ENCODE measurements at places on chromosomes 5 and 9.

GRCh38 chr5:155260798-155261197 is 247.2 kb downstream of the KIF4B start:
- peak; percentile 9 for DNase-seq

GRCh38 chr5:122170620-122171019 is 41.3 kb downstream of the ZNF474 start:
- no peak for DNase-seq

- no peak for DNase-seq
Measured at GRCh38 chr5:133902511-133903118, 65.8 kb downstream of the C5orf15 start.

DNA sequence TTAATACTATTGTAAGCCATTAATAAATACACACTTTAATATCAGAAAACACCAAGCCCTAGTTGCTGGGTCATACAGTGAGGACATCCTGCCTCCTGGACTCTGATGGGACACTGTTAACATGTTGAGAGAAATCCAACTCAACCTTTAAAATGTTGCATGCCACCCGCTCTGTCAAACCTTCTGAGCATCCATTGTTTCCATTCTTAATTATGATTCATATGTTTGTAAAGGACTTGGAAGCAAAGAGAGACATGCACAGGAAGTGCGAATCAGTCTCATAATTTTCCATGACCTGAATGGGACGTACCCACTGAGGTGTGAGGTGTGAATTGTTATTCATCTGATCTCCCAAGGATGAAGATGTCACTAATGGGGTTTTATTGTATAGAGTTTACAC is 186.4 kb downstream of the CAAP1 start:
- DNase-seq: no peak

- DNase-seq: peak; percentile 20
Measured at GRCh38 chr5:139132515-139132914, 65.7 kb downstream of the SIL1 start.

GRCh38 chr9:104819033-104819432 is 55.1 kb downstream of the NIPSNAP3B start:
- no peak for DNase-seq

- DNase-seq: no peak
Measured at GRCh38 chr5:165349735-165350134, 1844.3 kb downstream of the MAT2B start.

GRCh38 chr9:104907278-104907951 is 20.5 kb downstream of the ABCA1 start:
- DNase-seq: no peak

DNA sequence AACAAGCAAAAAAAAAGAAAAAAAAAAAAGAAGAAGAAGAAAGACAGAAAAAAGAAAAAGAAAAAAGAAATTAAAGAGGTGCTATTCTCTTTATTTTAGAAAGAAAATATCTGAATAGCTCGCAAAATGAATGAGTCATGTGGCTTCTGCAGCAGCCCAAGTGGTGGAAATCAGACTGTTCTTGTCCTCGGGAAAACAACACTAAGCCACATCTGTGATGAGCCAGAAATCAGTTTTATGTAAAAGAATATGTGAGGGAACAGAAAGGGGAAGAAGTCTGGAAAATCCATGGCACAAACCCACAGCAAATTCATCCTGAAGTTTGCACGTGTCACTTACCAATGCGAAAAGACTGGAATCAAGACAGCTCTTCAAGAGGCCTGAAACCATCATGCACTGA is 118.7 kb upstream of the GAS1 start:
- no peak for DNase-seq

GRCh38 chr5:97846643-97847042 is 663.6 kb upstream of the RIOK2 start:
- no peak for DNase-seq

DNA sequence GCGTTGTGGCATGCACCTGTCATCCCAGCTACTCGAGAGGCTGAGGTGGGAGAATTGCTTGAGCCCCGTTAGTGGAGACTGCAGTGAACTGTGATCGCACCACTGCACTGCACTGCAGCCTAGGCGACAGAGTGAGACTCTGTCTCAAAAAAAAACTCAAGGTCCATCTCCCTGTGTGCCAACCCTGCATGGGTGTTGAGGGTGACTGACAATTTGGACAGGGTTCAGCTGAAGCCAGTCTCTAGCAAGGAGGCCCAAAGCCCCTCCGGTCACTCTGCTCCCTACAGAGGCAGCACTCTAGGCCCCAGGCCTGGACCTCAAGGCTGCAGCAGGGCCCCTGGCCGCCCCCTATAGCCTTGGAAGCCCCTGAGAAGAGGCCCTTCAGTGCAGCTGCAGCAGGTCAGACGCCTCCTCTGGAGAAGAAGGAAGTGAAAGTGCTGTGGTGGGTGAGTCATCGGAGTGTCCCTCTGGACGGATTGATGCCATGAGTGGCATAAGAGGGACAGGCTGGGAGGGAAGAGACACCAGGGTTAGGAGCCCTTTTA is 39.2 kb upstream of the NEK6 start:
- no peak for DNase-seq

- no peak for DNase-seq
Measured at GRCh38 chr5:130222573-130222972, 318.3 kb downstream of the CHSY3 start.

- DNase-seq: peak; percentile 45
Measured at GRCh38 chr9:131807144-131807983, 67.5 kb upstream of the RAPGEF1 start.

DNA sequence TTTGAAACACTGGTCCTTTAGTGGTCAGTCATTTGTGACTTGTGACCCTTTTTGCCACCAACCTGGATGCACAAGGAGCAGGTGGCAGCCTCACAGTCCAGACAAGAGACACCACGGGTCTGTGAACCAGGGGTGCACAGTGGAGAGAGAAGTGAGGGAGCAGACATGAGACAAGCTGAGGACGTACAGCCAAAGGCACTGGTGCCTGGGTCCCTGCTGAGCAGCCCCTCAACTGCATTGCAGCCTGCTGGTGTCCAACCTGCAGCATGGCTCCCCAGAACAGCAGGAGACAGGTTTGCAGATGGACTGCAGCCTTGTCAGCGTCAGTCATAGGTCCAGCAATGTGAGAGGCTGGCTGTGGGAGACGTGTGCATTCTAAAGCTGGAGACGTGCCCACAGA is 124.2 kb upstream of the FSTL4 start:
- no peak for DNase-seq

DNA sequence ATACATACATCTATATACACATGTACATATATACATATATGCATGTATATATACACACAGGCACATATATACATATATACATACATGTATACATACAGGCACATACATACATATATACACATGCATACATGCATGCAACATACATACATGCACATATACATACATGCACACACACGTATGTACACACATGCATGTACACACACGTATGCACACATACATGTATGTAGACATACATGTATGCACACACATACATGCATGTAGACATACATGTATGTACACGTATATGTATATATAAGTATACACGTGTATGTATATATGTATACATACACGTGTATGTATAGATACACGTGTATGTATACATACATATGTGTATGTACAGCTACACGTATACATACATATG is 617.0 kb downstream of the RAB3C start:
- DNase-seq: no peak

GRCh38 chr5:150154618-150155128 is 972 bp downstream of the PDGFRB start:
- no peak for DNase-seq

- no peak for DNase-seq
Measured at GRCh38 chr5:132454361-132454760, 36.2 kb downstream of the IRF1 start.

DNA sequence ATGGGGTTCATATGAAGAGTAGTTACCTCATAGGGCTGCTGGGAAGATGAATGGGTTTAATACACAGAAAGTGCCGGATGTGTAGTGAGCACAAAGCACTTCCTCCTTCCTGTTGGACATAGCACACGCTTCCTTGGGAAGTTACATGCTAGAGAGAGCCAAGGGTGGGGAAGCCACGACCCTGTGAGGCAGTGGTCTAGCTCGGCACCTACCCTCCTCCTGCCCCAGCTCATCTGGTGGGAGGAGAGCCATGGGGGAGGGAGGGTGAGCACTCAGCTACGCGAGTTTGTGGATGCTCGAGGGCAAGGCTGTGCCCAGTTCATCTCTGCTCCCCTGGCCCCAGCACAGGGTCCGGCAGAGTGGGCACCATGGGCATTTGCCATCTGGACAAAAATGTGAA is 43.6 kb upstream of the NEK6 start:
- DNase-seq: no peak

- DNase-seq: no peak
Measured at GRCh38 chr5:130995254-130995515, 169.9 kb downstream of the HINT1 start.

DNA sequence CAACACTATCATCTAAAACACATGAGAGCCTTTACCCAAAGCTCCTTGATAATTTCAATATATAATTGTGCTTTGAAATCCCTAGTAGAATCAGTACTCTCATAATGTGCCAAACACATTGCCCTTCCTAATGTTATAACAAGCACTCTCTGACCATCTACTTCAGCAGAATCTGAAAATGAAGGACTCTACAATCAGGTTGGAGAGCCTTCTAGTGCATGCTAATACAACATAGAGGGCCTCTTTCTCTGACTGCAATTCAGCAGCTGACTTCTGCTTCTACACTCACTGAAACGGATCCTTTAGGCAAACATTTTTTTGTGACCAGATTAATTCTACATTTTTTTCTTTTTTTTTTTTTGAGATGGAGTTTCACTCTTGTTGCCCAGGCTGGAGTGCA is 155.6 kb downstream of the EPB41L4A start:
- peak; percentile 95 for DNase-seq

GRCh38 chr5:5598547-5599113 is 176.2 kb downstream of the ICE1 start:
- DNase-seq: no peak

GRCh38 chr5:119355685-119356611 is at the start of gene TNFAIP8:
TNFAIP8 (plus strand) TSS chr5:119356019; CDS start chr5:119356091, 72 bp downstream.
- no peak for DNase-seq

Measured in DMS79 treated with DMSO at 0.1 percent for 48 hours (cell line).